ENCODE measurements at places on chromosomes 1 and 21.

DNA sequence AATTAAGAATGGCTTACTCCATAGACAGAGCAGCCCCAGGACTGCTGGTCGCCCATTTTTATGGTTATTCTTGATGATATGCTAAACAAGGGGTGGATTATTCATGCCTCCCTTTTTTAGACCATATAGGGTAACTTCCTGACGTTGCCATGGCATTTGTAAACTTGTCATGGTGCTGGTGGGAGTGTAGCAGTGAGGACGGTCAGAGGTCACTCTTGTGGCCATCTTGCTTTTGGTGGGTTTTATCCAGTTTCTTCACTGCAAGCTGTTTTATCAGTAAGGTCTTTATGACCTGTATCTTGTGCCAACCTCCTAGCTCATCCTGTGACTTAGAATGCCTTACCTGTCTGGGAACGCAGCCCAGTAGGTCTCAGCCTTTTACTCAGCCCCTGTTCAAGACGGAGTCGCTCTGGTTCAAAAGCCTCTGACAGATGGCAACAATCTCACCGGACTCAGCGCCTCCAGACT is 5.2 kb upstream of the AGPAT3 start:
- no peak for DNase-seq

DNA sequence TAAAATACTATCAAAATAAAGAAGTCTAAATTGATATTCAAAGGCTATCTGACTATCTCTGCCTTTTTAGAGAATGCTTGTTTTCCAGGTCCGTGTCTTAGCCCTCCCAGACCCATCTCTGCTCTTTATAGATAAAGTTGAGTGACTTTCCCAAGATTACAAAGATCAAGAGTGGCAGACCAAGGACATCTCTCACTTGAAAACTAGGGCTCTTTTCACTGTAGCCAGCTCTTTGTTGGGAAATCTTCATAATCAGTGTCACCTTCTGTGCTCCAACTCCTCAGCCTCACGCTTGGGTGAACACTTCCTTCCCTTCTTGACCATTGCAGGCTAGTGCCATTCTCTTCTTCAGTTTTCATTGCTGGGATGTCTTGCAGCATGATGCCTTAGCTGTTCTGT is 211.1 kb downstream of the PBX1 start:
- no peak for DNase-seq

- DNase-seq = no peak
Measured at GRCh38 chr1:179128520-179128919, 46.6 kb downstream of the TOR3A start.

DNA sequence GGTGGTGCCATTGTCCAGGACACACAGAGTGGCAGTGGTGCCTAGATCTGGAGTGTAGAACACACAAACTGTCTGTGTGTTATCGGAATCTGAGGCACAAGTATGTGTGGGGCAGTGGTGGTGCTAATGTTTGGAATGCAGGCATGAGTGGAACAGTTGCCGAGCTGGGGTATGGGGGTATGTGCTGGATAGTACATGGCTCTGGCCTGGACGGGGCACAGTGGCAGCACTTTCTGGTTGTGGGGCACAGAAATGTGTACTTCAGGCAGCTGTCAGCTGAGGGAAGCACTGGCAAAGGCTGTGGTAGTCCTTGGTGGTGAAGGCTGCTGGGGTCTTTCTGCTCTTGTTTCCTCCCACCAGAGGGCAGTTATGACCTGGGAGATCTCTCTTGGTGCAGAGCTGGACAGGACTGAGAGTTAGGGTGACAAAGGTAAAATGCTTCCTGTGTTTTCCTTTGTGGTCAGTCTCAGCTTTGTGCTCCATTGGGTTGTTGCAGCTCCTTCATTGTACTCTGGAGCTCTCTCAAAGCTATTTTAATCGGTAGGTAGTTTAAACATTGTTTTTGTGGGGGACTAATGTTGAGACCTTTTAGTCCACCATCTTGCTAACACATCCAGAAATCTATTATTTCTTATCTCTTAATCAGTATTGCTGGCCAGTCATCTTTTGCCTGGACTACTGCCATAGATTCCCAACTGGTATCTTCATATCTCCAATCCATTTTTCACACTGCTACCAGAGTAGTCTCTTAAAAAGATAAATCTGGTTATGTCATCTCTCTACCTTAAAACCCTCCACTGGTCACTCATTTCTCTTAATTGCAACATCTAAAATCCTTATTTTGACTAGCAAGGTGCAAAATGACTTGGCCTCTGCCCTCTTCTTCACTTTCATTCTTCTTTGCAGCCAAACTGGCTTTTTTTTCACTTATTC is 83.9 kb upstream of the NBPF4 start:
- no peak for DNase-seq

GRCh38 chr1:37171691-37172090 is 137.4 kb upstream of the GRIK3 start:
- DNase-seq = no peak

DNA sequence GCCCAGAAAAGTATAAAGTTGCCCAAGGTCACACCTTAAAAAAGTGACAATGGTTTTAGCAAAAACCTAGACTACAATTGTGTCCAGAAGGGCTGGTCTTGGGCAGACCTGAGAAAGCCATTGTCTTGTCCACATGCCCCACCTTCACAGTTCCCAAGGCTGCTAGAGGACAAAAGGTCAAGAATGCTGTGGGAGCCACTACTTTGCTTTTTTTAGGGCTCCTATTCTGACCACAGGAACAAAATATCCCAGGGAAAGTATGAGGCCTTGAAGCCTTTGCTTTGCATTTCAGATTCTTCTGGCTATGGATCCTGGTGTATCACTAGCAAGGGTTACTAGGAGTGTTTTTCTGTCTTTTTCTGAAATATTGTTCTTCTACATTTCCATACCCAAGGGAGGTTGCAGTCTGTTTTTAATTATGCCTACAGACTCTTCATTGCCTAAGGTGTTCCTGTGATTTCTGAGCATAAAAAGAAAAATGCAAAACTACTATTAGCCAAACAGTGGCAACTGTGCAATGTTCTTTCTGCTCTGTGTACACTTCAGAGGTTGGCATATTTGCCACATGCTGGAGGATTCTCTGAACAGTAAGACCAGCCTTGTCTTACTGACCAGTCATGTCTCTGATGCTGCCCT is 10.7 kb downstream of the C1orf162 start:
- no peak for DNase-seq

DNA sequence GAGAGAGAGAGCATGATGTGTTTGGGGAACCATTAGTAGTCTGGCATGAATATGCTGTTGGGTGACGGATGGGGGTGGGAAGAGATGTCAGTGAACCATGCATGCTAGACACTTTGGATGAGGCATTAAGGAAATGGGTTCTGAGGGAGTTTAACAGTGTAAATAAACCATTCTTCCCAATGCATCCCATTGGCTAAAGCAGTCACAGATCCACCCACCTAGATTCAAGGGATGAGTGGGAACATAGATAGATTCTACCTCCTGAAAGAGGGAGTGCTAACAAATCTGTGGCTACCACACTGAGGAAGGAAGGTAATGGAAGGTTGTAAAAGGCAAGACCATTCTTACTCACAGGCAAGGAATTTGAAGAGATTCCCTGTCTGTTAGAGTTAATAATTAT is 129.8 kb upstream of the CACNA1E start:
- no peak for DNase-seq
